ENCODE measurements at places on chromosomes 16 and 17.
A peak's percentile ranks its signal among the peaks of the same experiment; 100 is the strongest.

DNA sequence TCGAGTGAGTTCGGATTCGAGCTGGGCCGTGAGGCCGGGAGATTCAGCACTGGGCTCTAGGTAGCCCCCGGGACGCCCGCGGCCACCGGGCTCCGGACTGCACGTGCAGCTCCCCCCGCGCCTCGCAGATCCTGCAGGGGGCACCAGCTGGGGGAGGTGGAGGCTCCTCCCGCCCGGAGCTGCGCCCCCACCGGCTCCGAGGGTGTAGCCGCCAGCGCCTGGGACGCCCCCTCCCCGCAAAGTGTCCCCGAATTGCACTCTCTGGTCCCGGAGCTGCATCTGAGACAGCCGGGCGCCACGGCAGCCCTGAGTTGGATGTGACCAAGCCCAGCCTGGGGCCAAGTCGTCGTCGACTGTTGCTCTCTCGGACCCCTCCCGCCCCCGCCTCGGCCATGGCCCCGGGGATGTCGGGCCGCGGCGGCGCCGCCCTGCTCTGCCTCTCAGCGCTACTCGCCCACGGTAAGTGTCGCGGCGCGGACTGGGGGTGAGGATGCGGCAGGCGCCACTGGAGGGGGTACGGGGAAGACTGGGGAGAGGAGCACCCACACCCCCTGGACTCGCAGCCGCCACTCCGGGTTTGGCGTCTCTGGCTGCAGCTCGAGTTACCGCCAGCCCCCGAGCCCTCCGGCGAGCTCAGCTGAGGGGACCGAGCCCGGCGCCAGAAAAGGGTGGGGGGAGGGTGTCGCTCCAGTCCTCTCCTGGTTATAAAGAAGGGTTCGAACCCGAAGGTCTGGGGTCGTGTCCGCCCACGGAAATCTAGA is 1.5 kb downstream of the TMEM132E start:
- no peak for DNase-seq

GRCh38 chr16:58360041-58360634 is 32.1 kb upstream of the GINS3 start:
- DNase-seq = no peak

DNA sequence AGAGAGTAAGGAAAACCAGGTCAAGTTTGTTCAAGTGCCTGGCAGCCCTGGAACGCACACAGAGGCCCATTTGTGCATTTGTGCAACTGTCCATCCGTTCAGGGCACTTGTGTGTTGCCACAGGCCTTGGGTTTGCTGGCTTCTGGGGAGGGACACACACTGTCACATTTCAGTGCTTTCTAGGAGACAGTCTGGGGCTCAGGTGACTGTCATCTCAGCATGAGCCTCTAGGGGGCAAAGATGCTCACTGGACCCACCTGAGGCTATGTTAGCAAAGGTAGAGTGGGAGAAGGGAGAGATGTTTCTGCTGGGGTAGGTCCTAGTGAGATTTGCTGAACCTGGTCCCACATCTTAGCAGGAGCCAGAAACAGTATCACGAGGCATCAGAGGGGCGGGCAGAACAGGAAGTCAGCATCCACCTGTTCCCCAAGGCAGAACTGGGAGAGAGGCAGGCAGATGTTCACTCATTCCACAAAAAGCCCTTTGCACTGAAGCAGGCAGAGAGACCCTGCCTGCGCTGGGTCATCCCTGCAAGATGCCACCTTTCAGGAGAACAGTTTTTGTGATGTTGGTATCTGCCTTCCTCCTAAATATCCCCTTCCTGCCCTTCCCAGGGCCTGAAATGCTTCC is 48.5 kb downstream of the RAI1 start:
- no peak for DNase-seq

DNA sequence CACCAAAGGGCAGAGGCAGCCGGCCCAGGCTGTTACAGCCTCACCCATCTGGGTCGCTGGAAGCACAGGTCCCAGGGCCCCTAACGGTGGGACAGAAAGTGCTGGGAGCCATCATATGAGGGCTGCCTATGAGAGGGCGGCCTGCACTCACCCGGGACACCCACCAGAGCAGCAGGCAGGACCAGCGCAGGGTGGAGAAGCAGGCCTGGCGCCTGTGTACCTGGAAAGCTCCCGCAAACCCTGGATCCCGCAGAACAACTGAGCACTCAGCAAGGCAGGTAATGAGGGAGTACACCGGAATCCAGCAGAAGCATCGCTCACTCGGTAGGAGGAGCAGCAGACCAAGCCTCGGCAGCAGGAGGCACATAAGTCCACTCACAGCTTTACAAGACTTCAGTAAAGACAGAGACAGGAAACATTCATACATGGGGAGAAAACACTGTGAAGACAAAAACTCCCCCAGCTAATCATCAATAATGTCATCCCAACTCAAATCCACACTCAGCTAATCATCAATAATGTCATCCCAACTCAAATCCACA is 31.5 kb upstream of the C16orf95 start:
- DNase-seq = no peak

DNA sequence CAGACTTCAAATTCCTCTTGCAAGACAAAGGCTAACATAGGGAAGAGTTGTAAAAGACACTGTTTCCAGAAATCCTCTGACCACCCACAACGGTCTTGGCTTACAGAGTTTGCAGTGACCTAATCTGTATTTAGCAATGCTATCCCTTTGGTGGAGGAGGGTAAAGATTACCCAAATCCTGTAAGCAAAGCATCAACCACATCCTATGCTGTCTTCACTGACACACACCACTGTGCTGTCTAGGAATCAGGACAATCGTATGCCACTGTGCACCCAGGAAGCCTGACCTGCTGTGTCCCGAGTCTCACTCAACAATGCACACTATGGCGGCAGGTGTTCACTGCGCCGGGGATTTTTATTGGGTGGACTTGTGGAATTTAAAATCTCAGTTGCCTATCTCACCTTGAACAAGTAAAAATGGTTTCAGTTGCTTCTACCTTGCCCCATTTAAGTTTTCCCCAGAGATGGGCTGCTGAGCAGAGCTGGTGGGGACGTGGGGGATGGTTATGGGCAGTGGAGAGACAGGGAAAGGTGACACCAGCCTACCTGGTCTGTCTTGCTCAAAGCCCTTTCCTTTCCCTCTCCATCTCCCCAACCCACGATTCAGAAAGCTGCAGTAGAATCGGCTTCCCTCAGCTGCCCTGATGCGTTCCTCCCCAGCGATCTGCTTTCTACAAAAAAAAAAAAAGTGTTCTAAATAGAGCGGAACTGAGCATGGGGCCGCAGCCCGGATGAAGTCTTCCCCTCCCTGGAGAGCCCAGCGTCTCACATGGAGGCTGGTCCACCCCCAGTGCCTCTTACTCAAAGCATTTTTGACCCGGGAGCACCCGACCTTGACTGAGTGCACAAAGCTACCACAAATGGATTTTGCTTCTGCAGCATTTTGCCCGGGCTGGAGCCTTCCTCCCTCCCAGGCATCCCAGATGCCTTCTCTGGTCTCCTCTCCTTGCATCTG is 271.5 kb downstream of the SOX9 start:
- peak; percentile 18 for DNase-seq

- DNase-seq = no peak
Measured at GRCh38 chr17:17134957-17135333, 71.2 kb downstream of the PLD6 start.

GRCh38 chr16:66007717-66008116 is 358.8 kb upstream of the CDH5 start:
- DNase-seq = no peak

- DNase-seq = no peak
Measured at GRCh38 chr16:76343769-76344168, 66.6 kb downstream of the CNTNAP4 start.

GRCh38 chr17:56949595-56949994 is 11.3 kb downstream of the COIL start:
- no peak for DNase-seq

GRCh38 chr16:1279945-1280589 is 24.2 kb downstream of the TPSD1 start:
- DNase-seq = no peak

DNA sequence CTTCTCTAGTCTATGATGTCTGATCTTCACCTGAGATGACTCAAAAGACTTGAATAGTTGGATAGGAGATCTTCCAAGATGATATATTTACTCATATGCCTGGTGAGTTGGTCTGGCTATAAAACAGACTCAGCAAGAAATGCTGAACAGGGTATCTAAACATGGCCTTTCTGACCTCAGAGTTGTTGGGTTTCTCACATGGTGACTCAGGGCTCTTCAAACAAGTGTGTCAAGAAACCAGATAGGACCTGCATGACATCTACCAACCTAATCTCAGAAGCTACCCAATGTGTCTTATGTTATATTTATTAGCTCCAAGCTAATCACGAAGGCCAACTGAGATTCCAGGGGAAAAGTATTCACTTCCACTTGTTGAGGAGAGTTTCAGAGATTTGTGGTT is 1477.3 kb downstream of the CDH8 start:
- no peak for DNase-seq

DNA sequence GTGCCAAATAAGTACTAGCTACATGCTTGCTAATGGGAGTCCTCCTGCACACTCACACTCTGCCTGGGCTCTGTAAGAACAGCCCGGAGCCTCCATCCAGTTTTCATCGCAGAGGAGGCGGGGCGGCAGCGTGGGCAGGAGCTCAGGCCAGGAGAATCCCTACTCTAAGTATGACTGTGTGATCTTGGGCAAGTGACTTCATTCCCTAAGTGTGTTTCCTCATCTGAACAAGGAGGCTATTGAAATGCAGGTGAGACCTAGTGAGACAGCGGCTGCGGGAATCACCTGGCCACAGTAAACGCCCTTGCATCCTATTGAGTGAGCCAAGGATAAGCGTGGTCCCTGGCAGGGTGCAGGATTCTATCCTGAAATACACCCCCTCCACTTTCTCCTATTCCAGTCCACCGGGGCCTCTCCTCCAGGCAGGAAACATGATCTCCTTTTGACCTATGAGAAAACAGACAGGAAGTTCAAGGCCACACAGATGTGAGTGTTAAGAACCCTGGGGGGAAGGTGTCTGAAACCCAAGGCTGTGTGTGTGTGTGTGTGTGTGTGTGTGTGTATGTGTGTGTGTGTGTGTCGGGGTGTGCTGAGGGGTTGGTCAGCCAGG is 5.2 kb upstream of the RAI1 start:
- DNase-seq = no peak

GRCh38 chr17:37047631-37048104 is 98.9 kb downstream of the AATF start:
- DNase-seq = peak; percentile 33

DNA sequence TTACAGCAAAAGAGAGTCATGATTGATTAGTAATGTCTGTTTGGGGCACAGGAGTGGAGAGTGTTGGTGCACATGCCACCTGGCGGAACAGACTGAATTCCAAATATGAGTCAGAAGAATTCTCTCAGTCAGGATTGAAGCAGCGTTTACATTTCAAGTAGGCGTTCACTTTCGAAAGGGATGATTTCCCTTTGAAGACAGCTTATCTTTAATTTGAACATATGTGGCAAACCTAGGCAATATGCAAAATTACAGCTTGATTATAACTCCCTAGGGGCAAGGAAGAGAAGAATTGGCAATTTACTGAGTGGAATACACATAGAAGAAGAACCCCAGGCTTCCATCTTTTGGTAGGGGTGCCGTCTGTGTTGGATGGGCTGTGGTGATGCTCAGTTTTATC is 235.8 kb downstream of the HAPSTR1 start:
- no peak for DNase-seq

GRCh38 chr17:30503558-30503957 is 26.4 kb downstream of the GOSR1 start:
- DNase-seq = no peak

GRCh38 chr16:4339909-4340308 is 11.2 kb downstream of the PAM16 start:
- DNase-seq = no peak

- no peak for DNase-seq
Measured at GRCh38 chr17:46722662-46723285, 95.7 kb downstream of the WNT3 start.

DNA sequence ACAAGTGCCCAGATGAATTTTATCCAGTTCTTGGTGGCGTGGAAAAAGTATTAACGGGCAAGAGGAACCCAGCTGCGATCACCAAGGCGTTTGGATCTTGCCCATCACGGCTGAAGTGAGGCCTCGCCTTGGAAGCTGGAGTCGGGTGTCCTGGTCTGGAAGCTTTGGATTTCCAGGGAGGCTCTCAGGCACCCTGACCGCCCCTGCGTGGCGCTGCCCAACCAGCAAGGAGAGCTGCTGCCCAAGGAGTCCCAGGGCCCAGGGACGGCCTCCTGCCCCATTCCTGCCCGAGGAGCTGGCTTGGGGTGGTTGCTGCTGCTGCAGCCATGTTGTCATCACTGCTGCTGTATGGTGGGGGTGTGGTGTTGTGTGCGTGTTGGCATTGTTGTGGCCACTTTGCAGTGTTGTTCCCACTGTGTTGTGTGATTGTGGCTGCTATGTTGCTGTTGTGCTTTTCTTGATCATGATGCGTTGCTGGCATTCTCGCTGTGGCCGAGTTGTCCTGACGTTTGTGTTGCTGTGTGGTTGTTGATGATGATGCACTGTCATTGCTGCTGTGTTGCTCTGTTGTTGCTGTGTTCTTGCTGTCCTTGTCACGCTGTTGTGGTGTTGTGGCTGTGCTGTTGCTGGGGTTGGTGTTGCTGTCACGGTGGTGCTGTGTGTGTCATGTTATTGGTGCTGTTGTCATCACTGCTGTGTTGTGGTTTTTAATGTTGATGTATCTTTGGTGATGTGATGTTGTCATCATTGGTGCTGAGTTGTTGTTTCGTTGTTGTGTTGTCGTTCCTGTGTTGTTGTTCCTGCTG is 318.8 kb downstream of the C16orf95 start:
- DNase-seq = no peak

Measured in T1000 (cell line).